GM12864 (cell line): ENCODE measurements at places on chromosomes 11 and 22.

GRCh38 chr11:19651028-19651427 lies 61.6 kb upstream of the NAV2 start:
- no peak for DNase-seq

DNA sequence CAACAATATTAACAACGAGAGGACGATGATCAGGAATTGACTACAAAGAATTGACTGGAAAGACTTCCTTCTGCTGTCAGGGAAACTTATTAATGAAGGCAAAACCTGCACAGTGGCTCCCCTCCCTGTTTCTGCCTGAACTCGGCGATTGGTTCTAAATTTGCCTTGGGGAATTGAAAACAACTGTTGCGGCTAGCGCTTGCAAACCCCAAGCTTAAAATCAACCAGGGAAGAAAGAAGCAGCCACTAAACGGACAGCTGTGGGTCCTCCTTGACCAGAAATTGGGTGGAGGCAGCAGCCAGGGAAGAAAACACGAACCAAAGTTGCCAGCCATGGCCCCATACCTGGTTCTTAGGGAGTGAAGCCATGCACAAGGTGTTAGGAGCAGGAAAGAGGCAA lies 383.5 kb upstream of the CADM1 start:
- DNase-seq: no peak

- DNase-seq: no peak
Measured at GRCh38 chr22:20823264-20823663, 35.3 kb downstream of the PI4KA start.

GRCh38 chr22:36125994-36126531 lies 34.5 kb downstream of the APOL3 start:
- DNase-seq: no peak

- no peak for DNase-seq
Measured at GRCh38 chr11:128747728-128748148, 53.9 kb downstream of the FLI1 start.

- DNase-seq: no peak
Measured at GRCh38 chr11:128518493-128519207, 68.7 kb downstream of the ETS1 start.

- DNase-seq: no peak
Measured at GRCh38 chr11:70544774-70545609, 146.7 kb downstream of the CTTN start.
